Breast epithelium (tissue), 4 donors: ENCODE measurements at places on chromosomes 6 and 20. TPM values are rescaled to one million over a fixed set of nuclear protein-coding genes. Genes with fewer than 3 reads are reported as not detected.

GRCh38 chr6:91462241-91462640 is 875.4 kb upstream of the MAP3K7 start:
- H3K27ac ChIP-seq = no peak overlapping the region
- H3K27me3 ChIP-seq = no peaks in the 10 kb centered on the region
- DNase-seq = no peak

DNA sequence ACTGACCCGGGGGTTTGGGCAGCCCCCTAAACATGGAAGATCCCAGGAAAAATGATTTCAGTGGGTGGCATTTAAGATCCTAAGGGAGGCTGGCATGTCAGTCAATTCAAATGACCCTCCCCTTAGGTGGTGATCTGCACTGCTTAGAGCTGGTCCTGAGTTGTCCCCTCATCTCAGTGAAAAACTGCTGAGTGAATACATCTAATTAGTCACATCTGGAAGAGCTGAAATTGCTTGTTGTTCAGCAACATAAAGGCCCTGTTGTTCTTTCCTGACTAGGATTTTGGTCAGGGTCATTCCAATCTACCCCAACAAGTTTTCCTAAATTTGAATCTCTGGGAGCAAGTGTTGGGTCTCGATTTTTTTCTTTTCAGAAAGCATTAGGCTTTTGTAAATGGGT is 126.4 kb downstream of the LCA5 start:
- H3K27me3 ChIP-seq = no peaks in the 10 kb centered on the region
- no peak overlapping the region for H3K4me3 ChIP-seq
- H3K27ac ChIP-seq = no peak overlapping the region
- DNase-seq = no peak
- H3K4me1 ChIP-seq = no peaks in the 10 kb centered on the region

FERMT1 gene
- total RNA-seq = under 0.01 TPM

TFAP2C gene
- total RNA-seq = 24.9 TPM

MYB gene
- total RNA-seq = 1.1 TPM

RIN2 gene
- 104 TPM for total RNA-seq

GRCh38 chr6:138605958-138606357 is 106.7 kb upstream of the NHSL1 start:
- H3K27me3 ChIP-seq = no peaks in the 10 kb centered on the region
- no peak overlapping the region for H3K4me3 ChIP-seq
- no peaks in the 10 kb centered on the region for H3K4me1 ChIP-seq
- H3K36me3 ChIP-seq = no peaks in the 10 kb centered on the region

GRCh38 chr20:19321176-19321575 is 108.7 kb downstream of the SLC24A3 start:
- no peak overlapping the region for H3K4me3 ChIP-seq
- H3K4me1 ChIP-seq = no peaks in the 10 kb centered on the region
- DNase-seq = no peak
- H3K36me3 ChIP-seq = no peaks in the 10 kb centered on the region

GRCh38 chr6:1600764-1601157 is 9.0 kb upstream of the FOXC1 start:
- peaks cover 9% of the 10 kb centered on the region for H3K4me1 ChIP-seq
- no peaks in the 10 kb centered on the region for H3K36me3 ChIP-seq
- no peak for DNase-seq
- H3K4me3 ChIP-seq = no peak overlapping the region
- H3K27me3 ChIP-seq = no peaks in the 10 kb centered on the region

- no peak for DNase-seq
- no peaks in the 10 kb centered on the region for H3K27me3 ChIP-seq
- no peak overlapping the region for H3K27ac ChIP-seq
- no peaks in the 10 kb centered on the region for H3K4me1 ChIP-seq
Observed at GRCh38 chr20:57902473-57902872, 192.7 kb upstream of the PMEPA1 start.

DNA sequence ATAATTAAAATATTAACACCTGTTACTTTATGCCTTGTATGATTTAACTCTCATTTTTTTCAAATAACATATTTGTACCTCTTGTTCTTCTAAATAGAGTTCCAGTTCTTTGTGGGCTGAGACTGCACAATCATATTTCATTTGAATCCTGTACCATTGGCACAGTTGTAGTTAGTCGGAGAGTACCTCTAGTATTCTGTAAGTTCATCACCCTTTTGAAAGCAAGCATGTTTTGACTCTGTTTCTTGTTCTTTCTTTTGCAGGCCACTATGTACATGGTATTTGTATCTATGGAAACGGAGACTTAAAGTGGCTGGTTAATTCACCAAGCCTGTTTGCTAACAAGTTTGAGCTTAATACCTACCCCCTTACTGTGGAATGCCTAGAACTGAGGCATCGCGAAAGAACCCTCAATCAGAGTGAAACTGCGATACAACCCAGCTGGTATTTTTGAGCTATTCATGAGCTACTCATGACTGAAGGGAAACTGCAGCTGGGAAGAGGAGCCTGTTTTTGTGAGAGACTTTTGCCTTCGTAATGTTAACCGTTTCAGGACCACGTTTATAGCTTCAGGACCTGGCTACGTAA is 68.2 kb downstream of the C6orf52 start:
- H3K27me3 ChIP-seq = no peaks in the 10 kb centered on the region
- no peak for DNase-seq
- H3K36me3 ChIP-seq = no peaks in the 10 kb centered on the region
- no peak overlapping the region for H3K27ac ChIP-seq

- H3K4me1 ChIP-seq = no peaks in the 10 kb centered on the region
- H3K36me3 ChIP-seq = no peaks in the 10 kb centered on the region
- H3K27ac ChIP-seq = peak overlapping the region; percentile 44
- no peak overlapping the region for H3K4me3 ChIP-seq
Observed at GRCh38 chr6:2794171-2794730, 29.1 kb downstream of the WRNIP1 start.

- peak; percentile 55 for DNase-seq
- H3K4me1 ChIP-seq = no peaks in the 10 kb centered on the region
- no peaks in the 10 kb centered on the region for H3K36me3 ChIP-seq
- H3K27me3 ChIP-seq = no peaks in the 10 kb centered on the region
- H3K4me3 ChIP-seq = no peak overlapping the region
Observed at GRCh38 chr6:46090115-46091079, 39.4 kb upstream of the ENPP4 start.

- no peaks in the 10 kb centered on the region for H3K4me1 ChIP-seq
- H3K27ac ChIP-seq = no peak overlapping the region
- DNase-seq = no peak
- H3K27me3 ChIP-seq = peaks cover 8% of the 10 kb centered on the region
- no peak overlapping the region for H3K4me3 ChIP-seq
- H3K36me3 ChIP-seq = no peaks in the 10 kb centered on the region
Observed at GRCh38 chr6:218153-219018, 73.9 kb upstream of the DUSP22 start.

DNA sequence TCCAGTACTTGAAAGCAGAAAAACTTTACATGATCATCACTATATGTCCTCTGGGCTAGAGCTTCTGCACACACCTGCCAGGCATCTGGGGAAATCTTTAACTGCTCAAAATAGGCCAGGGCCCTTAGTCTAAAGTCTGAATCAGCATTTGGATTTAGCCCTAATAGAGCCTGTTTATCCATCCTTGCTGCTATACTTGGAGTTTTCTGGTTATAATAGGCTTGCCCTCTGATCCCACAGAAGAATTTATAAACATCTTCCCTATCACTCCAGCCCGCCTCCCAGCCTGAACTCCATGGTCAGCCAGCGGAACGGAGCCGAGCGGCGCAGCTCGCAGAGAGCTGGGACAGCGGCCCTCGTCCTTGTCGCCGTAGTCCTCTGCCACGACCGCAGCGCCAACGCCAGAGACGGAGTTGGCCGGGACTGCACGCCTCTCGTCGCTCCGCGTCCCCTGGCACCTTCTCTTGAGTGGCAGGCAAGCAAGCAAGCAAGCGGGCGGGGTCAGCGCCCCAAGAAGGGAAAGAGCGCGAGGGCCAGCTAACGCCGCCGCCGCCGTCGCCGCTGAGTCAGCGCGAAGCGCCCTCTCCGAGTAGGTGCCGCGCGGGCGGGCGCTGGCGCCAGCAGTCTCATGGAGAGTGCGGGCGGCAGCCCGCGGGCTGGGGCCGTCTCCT is 25.4 kb upstream of the ASIP start:
- no peaks in the 10 kb centered on the region for H3K4me1 ChIP-seq
- no peaks in the 10 kb centered on the region for H3K36me3 ChIP-seq
- peak overlapping the region; percentile 67 for H3K27ac ChIP-seq

DNA sequence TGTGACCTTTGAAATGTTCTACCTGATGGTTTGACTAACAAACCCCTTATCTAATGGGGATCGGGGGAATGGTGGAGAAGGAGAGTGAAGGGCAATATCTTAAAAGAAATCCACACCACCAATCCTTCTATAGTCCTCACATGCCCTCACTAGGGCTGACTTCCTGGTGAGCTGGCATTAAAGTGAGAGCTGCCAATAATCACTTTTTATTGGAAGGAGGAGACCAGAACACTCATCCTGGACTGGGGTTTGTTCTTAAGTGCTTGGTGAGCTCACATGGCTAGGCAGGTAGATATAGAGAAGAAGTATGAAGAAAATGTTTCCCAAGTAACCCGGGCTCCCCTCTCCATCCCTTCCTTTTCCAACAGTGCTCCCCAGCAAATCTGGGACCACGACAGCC is 49.8 kb downstream of the SCGN start:
- H3K36me3 ChIP-seq = no peaks in the 10 kb centered on the region
- no peaks in the 10 kb centered on the region for H3K4me1 ChIP-seq
- H3K27ac ChIP-seq = no peak overlapping the region
- no peak overlapping the region for H3K4me3 ChIP-seq

TSBP1 gene
- not detected for total RNA-seq

DNA sequence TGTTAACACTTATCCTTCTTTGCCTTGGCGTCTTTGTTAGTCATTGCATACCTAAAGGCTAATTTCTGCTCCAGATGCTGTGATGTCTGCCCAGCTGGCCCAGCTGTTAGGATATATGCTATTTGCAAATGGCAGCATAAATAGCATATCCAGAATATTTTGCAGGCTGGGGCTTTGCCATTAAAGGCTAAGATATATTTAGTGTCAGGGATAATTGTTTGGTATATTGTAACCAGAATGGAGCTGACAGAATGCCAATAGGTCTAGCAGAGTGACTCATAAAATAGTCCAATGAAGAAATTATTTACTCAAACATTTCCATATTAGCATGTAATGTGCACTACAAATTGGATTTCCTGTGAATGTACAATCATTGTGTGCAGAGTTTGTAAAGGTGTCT is 584.1 kb upstream of the FLRT3 start:
- no peaks in the 10 kb centered on the region for H3K27me3 ChIP-seq
- H3K4me3 ChIP-seq = no peak overlapping the region
- no peaks in the 10 kb centered on the region for H3K4me1 ChIP-seq
- no peak for DNase-seq

DNA sequence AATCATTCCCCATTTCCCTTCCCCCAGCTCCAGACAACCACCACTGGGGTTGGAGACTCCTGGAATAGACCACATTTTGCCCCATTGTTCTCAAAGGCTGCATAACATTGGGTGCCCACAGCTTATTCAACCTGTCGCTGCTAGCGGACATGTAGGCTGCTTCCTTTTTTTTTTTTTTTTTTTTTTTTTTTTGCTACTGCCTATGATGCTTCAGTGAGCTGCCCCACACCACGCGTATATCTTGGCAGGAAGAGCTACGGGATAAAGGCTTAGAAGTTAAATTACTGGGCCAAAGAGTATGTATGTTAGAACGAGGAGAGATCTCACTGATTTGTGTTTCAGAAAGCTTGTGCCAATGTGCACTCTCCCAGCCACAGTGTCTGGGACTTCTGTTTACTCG is 7.0 kb downstream of the LBP start:
- no peaks in the 10 kb centered on the region for H3K27me3 ChIP-seq
- no peaks in the 10 kb centered on the region for H3K36me3 ChIP-seq
- no peak overlapping the region for H3K4me3 ChIP-seq

- DNase-seq = no peak
- no peak overlapping the region for H3K4me3 ChIP-seq
- H3K27ac ChIP-seq = no peak overlapping the region
Observed at GRCh38 chr20:20173254-20173653, 120.9 kb downstream of the CFAP61 start.

TGM3 gene
- not detected for total RNA-seq

GRCh38 chr6:140009286-140009685 is 634.8 kb upstream of the CITED2 start:
- no peak overlapping the region for H3K27ac ChIP-seq
- H3K4me1 ChIP-seq = no peaks in the 10 kb centered on the region
- H3K27me3 ChIP-seq = no peaks in the 10 kb centered on the region
- DNase-seq = no peak
- H3K4me3 ChIP-seq = no peak overlapping the region
- H3K36me3 ChIP-seq = no peaks in the 10 kb centered on the region

DNA sequence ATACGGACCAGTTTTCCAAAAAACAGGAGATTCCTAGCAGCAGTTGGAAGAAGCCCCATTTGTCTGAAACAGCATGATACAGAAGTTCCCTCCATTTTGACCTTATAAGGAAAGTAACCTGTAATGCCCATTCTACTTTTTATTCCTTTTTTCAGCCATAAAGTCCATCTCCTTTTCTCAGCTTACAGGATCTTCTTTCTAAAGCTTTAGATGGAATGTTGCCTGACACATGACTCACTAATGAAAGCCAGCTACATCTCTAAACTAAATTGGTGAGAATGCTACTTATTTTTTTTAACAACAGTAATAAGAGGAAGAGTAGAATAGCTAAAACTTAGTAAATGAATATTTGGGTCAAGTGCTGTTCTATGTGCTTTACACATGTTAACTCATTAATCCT is 234.1 kb downstream of the CDH26 start:
- no peak for DNase-seq
- no peaks in the 10 kb centered on the region for H3K36me3 ChIP-seq
- H3K27me3 ChIP-seq = no peaks in the 10 kb centered on the region
- no peak overlapping the region for H3K4me3 ChIP-seq
- no peak overlapping the region for H3K27ac ChIP-seq

GRCh38 chr6:13500264-13500663 is 12.9 kb upstream of the GFOD1 start:
- H3K36me3 ChIP-seq = no peaks in the 10 kb centered on the region
- no peaks in the 10 kb centered on the region for H3K27me3 ChIP-seq
- H3K4me3 ChIP-seq = no peak overlapping the region
- no peak overlapping the region for H3K27ac ChIP-seq

DNA sequence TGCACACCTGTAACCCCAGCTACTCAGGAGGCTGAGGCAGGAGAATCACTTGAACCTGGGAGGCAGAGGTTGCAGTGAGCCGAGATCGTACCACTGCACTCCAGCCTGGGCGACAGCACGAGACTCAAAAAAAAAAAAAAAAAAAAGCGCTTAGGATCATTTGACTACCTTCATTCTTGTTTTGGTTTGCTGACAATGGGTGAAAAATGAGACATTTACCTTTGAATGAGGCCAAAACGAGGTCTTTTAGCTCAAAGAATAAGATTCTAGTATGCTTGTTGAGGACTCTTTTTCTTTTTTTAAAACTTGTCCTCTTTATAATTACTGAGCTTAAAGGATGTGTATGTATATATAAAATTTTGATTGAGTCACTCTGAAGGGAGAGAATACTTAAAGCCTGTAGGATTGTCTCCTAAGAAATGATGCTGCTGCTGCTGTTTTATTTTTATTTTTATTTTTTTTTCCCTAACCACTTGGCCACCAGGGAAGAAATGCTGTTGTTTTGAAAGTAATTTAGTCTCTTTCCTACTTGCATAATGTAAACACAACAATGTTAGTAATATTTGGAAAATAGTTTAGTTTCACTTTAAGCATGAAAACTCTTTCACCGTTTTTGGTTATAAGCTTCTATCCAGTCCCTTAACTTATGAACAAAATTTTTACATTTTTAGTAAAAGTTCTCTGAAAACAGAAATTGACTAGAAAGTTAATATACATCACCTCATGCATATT is 7.9 kb downstream of the UBR2 start:
- no peak overlapping the region for H3K27ac ChIP-seq
- peaks cover 8% of the 10 kb centered on the region for H3K4me1 ChIP-seq
- H3K36me3 ChIP-seq = no peaks in the 10 kb centered on the region
- H3K4me3 ChIP-seq = no peak overlapping the region
- no peak for DNase-seq

SLC22A7 gene
- not detected for total RNA-seq
